Fibroblast of pulmonary artery (primary cell): ENCODE measurements at places on chromosomes 11 and 22.

DNA sequence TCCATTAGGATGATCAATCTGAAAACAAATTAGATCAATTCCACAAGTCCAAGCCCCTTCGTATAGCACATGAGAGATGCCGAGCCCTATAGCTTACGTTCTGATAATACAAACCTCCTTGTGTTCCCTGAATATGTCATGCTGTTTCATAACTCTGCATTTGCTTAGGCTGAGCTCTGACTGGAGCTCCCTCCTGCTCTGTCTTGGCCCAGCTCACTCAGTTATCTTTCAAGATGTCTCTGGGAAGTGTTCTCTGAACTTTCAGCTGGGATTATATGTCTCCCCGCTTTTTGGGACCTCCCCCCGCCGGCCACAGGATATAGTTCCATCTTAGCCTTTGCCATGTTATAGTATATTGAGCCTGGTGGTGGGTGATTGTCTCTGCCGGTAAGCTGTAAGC, 44.0 kb downstream of the FDX1 start:
- peak; percentile 35 for DNase-seq

- no peak for DNase-seq
These were observed 7.7 kb upstream of the PACS1 start for GRCh38 chr11:66062408-66062807.

GRCh38 chr11:45457649-45458048, 171.5 kb upstream of the SYT13 start:
- peak; percentile 95 for DNase-seq

- peak; percentile 33 for DNase-seq
These were observed 12.5 kb upstream of the CSF2RB start for GRCh38 chr22:36900880-36901279.

DNA sequence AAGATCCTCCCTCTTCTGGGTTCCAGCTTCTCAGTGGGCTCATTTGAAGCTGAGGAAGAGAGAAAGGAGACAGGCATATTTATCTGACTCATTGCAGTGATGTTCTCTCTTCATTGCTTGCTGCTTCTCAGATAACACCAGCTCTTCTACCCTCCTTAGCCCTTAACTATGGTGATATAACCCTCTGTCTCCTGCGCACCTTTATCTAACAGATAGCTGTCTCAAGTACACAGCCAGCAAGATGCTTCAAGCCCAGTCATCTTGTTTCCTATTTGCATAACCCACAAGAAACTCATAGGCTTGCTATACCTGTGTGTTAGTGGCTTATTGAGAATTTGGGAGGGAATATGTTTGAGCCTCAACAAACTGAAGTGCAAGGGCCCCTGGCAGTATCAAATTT, 12.6 kb downstream of the PRSS23 start:
- DNase-seq: no peak

GRCh38 chr11:135069890-135070289, 657.8 kb upstream of the B3GAT1 start:
- DNase-seq: no peak

DNA sequence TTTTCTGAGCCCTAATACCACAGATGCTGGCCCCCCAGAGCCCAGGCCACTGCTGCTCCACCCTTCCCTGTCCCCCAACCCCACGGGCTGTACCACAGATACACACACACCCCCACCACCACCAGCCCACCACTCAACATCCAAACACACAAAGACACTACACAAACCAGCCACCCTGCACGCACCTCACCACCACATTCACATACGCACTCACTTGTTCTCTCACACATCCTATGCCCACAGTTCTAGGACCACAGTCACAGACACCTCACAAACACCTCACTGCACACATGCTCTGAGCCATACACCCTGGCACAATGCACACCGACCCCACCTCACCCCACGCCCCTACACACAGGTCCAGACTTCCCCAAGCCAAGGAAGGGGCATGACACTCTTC, 22.5 kb upstream of the OAF start:
- no peak for DNase-seq

DNA sequence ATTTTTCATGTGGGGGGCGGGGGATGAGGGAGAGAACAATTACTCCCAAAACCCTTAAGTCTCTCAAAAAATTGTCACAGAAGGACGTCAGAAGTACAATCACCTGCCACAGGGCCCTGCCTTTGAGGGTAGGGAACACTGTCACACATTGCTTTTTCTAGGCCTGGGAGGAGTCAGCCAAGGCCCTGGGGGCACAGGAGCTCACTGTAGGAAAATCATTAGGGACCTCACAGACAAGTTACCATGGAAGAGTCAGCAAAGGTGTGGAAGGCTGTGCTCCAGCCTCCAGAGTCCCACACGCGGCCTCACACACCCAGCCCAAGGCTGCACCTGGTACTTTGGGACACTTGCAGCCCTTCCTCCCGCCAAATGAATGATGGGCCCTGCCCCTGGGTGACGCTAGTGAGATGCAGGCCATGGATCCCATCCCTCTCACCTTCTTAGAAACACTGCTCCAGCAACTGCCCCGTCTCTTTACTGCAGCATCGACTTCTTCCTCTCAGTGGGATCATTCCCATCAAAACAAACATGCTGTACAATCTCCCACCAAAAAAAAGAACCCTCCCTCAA, 3.3 kb downstream of the PLEKHA7 start:
- no peak for DNase-seq

DNA sequence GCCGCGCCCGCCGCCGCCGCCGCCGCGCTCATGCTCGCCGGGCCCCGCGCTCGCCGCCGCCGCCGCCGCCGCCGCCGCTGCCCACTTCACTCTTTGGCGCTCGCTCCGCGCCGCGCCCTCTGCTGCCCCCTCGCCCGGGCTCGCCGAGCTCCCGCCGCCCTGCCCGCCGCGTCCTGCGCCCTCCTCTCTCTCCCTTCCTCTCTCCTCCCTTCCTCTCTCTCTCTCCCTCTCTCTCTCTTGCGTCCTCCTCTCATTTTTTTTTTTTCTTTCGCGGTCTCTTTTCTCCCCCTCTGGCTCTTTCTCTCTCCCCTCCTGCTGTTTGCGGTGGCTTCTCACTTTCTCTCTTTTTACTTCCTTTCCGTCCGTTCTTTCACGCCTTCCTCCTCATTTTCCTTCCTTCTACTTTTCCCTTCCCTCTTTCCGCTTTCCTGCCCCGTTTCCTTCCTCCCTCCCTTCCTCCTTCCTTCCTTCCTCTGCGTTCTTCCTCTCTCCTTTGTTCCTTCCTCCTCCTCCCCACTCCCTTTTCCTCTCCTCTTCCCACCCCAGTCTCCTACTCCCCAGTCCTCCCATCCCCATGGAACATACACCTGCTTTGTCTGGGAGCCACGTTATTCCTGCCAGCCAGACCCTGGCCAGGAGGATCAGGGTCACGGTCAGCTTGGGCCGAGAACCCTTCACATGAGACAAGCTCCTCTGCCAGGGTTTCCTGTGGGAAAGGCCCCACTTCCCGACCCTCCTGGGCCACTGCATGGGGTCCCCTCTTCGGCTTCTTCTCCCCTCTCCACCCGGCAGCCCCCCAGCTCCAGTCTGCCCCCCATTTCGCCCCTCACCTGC, 19.3 kb upstream of the SHISAL1 start:
- DNase-seq: peak; percentile 27

- DNase-seq: no peak
These were observed 12.3 kb upstream of the SH3BP1 start for GRCh38 chr22:37627121-37627520.

DNA sequence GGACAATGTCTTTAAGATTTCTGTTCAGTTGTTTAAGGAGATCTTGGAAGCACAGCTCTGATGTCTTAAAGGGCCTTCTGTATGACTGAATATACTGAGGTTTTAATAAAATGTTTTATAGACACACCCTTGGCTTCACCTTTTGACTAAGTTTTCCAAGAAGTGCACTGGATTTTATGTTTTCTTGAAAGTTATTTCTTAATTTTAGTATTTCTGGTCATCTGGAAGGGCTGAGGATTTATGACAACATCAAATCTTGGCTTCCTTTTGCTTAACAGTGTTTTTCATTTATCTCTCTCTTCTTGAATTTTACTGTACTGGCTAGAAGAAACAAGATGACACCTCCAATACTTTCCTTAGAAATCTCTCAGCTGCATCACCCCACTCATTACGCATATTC, 2423.4 kb downstream of the LRRC4C start:
- DNase-seq: no peak

DNA sequence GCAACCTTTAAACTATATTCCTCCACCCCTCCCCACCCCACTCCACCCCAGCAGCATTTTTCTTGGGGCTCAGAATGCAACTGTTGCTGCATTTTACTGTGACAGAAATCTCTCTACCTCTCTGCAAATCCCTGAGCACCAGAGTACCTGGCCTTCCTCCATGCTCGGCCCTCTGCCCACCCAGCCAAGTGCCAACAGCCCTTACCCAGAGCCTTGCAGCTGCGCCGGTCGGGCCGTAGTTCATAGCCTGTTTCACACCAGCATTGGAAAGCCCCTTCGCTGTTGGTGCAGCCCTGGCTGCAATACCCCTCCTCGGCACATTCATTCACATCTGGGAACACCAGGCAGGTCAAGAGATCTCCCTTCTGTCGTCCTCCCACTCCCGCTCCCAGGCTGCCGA, 23.4 kb downstream of the LRP4 start:
- no peak for DNase-seq

DNA sequence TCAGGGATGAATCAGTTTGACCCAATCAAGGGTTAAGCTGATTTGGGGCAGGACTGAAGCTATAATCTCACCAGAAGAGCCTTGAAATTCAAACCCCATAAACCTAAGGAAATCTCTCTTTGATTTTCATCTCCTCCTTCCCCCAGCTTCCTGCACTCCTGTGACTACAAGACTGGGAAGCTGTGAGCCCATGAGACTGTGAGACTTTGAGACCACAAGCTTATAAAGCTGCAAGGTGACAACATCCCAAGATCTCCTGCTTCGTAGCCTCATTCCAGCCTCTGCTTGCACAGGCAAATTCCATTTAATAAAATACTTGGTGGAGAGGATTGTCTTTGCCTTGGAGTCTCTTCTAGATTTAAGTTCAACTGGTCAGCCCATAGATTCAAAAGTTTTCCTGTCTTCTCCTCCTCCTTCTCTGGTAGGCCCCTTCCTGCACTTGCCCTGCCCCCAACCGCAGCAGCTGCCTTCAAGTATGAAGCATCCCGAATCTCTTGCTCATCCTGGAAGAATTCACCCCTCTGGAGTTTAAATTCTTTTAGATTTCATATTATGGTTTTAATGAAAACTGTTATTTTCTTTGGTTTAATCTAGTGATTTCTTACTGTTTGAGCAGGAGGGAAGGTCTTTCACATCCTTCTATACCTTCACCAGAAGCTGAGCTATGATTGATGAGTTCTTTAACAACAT, 42.1 kb downstream of the PAMR1 start:
- DNase-seq: no peak

DNA sequence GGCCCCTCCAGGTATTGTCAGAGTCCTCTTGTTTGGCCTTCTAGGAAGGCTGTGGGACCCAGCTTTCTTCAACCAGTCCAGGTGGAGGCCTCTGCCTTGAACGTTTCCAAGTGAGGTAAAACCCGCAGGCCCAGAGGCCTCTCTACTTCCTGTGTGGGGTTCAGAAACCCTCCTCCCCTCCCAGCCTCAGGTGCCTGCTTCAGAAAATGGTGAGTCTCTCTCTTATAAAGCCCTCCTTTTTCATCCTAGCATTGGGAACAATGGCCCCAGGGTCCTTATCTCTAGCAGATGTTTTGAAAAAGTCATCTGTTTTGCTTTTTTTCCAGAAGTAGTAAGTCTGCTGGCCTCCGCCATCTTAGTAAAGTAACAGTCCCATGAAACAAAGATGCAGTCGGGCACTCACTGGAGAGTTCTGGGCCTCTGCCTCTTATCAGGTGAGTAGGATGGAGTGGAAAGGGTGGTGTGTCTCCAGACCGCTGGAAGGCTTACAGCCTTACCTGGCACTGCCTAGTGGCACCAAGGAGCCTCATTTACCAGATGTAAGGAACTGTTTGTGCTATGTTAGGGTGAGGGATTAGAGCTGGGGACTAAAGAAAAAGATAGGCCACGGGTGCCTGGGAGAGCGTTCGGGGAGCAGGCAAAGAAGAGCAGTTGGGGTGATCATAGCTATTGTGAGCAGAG, at the start of gene CD3E:
CD3E (plus strand) TSS at position 163 of the 681 bp plus-strand sequence; CDS start at position 386, 223 bp downstream.
- no peak for DNase-seq

- peak; percentile 63 for DNase-seq
These were observed at the start of gene NOX4 for GRCh38 chr11:89490981-89491690. Gene NOX4 (minus strand): TSS chr11:89491375. CDS start chr11:89491246, 129 bp downstream.

- DNase-seq: no peak
These were observed 321.3 kb downstream of the BLID start for GRCh38 chr11:121794671-121795141.

- no peak for DNase-seq
These were observed 429 bp upstream of the SNX15 start for GRCh38 chr11:65026810-65027209.

- DNase-seq: peak; percentile 40
These were observed 9.9 kb upstream of the GNB1L start for GRCh38 chr22:19864538-19865106.

DNA sequence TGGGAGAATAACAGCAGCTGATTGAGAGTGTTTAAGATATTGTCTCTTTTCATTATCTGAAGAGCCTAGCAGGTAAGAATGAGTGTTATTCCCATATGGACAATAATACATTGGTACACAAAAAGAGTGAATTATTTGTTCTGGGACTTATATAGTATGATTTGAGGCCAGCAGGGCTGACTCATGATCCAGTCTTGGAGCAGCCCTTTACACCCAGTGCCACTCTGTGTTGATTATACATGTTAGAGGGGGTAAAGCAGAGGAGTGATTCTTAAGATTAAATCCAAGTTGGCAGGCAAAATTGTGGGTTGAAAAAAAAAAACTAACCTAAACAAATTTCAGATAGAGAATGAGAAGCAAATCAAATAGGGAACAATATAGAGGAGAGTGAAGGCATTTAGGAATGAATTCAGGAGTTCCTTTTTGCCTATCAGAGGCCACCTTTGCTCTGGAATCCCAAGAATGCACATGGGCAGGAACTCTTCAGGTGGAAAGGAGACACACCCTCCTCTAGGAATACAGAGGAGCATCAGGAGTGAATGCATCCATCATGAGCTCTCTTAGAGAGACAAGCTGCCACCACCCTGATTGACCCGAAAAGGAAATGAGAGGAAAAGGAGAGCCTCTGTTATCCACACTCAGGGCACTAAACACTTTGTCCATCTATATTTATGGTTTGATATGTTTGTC, 19.2 kb upstream of the MRGPRX1 start:
- DNase-seq: no peak

DNA sequence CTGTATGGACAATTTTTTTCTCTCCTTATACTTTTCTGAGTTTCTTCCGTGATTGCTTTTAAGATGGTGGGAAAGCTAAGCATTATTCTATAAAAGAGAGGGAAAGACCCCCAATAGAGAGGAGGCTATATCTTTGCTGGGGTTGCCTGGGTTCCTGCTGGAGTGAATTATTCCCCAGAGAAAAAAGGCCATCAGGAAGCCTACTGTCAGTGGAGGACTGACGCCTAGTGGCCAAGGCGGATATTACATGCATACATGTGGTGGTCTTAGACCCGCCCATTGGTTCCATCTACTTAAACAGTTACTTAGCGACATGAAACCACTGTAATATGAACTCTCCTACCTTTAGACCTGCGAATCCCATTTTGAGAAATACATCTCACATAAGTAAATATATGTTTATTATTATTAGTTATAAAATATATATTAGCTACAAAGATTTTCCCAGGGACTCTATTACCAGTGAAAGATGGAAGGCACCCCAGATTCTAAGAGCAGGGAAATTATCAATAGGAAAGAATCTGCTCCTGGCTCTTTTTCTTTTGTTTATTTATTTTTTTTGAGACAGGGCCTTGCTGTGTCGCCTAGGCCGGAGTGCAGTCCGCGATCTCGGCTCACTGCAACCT, 15.7 kb upstream of the PGA3 start:
- DNase-seq: peak; percentile 85
